ENCODE measurements at places on chromosomes 11 and 22. TPM values are rescaled to one million over a fixed set of nuclear protein-coding genes. Genes with fewer than 3 reads are reported as not detected.

GRCh38 chr11:61281581-61282250 is 13.4 kb downstream of the VWCE start:
- no peaks in the 10 kb centered on the region for H3K36me3 ChIP-seq
- no peak overlapping the region for H3K27ac ChIP-seq
- no peak overlapping the region for H3K4me3 ChIP-seq

GRCh38 chr22:48539261-48539660 is 1288.4 kb downstream of the BRD1 start:
- H3K4me3 ChIP-seq = no peak overlapping the region
- no peaks in the 10 kb centered on the region for H3K36me3 ChIP-seq
- no peak for DNase-seq
- H3K27ac ChIP-seq = no peak overlapping the region
- H3K4me1 ChIP-seq = no peaks in the 10 kb centered on the region
- H3K27me3 ChIP-seq = no peaks in the 10 kb centered on the region

GRCh38 chr22:20113551-20114310 is 2.2 kb upstream of the RANBP1 start:
- no peaks in the 10 kb centered on the region for H3K27me3 ChIP-seq
- H3K27ac ChIP-seq = no peak overlapping the region
- peaks cover 26% of the 10 kb centered on the region for H3K4me1 ChIP-seq

DNA sequence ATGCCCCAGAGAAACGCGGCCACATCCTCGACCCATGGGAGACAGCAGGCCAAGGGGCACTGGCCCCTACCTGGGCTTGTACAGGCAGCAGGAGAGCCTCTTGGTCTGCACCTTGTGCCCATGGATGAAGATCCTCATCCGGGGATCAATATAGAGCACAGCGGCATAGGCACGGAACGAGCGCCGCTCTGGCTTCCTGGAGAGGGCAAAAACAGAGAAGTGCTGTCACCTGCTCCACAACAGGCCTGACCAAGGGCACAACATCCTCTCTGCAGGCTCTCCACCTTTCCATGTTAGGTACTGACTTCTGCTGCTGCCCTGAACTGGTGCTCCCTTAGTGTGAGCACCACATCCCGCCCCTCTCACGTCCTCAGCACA is 27.2 kb downstream of the MORC2 start:
- H3K36me3 ChIP-seq = peaks cover 94% of the 10 kb centered on the region
- no peak overlapping the region for H3K27ac ChIP-seq

DNA sequence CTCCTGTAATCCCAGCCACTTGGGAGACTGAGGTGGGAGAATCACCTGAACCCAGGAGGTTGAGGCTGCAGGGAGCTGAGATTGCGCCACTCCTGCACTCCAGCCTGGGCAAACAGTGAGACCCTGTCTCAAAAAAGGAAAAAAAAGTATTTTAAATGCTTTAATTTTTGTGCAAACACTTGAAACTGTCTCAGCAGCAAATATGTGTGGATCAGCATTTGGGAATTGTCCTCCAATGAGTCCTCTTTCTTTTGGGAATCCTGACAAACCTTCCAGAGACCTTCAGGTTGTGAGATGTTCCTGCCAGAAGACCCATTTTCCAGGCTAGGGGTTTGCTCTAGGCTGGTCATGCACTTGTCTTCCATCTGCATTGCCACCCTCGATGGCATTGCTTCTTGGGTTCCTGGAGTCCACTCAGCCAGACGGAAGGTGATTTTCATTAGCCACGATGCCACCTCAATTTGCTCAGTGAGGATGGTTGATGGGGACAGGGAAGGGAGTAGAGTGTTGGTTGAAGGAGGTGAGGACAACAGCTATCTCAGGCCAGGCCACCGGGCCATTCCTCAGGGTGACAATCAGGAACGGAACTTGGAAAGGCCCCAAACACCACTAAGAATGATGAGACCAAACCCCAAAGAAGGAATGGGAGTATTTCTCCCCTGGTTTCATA is 55.4 kb downstream of the ST14 start:
- no peak overlapping the region for H3K4me3 ChIP-seq
- no peak overlapping the region for H3K27ac ChIP-seq
- H3K4me1 ChIP-seq = no peaks in the 10 kb centered on the region
- no peak for DNase-seq
- no peaks in the 10 kb centered on the region for H3K36me3 ChIP-seq

- no peak overlapping the region for H3K4me3 ChIP-seq
- H3K36me3 ChIP-seq = no peaks in the 10 kb centered on the region
- no peak for DNase-seq
Measured at GRCh38 chr22:33126881-33127280, 68.7 kb upstream of the SYN3 start.

The MISFA gene
- total RNA-seq = not detected

Measured in vagina (tissue), 2 donors.